ENCODE measurements at places on chromosomes 11 and 22. TPM values are rescaled to one million over a fixed set of nuclear protein-coding genes. Genes with fewer than 3 reads are reported as not detected.

GRCh38 chr22:29994943-29995342 is 85.3 kb upstream of the HORMAD2 start:
- H3K27ac ChIP-seq, result peak overlapping the region; percentile 42
- H3K36me3 ChIP-seq, result peaks cover 2% of the 10 kb centered on the region
- H3K4me3 ChIP-seq, result no peak overlapping the region
- H3K27me3 ChIP-seq, result no peaks in the 10 kb centered on the region

DNA sequence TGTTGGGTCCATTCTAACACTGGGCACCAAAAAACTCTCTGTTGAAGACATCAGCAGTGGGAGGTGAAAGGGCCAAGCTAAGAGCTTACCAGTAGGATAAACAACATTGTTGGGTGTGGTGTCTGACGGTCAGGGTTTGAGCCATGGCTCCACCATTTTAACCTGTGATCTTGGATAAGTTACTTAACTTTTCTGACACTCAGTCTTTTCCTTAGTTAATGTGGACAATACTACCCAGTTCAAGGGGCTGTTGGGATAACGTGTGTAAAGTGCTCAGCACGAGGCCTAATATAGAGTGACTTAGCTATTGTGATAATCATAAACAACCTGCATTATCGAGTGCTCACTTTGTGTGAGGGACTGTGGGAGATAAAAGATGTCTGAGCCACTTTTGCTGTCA is 6.1 kb downstream of the UCP3 start:
- no peak overlapping the region for H3K27ac ChIP-seq
- no peak for DNase-seq
- no peaks in the 10 kb centered on the region for H3K27me3 ChIP-seq

DNA sequence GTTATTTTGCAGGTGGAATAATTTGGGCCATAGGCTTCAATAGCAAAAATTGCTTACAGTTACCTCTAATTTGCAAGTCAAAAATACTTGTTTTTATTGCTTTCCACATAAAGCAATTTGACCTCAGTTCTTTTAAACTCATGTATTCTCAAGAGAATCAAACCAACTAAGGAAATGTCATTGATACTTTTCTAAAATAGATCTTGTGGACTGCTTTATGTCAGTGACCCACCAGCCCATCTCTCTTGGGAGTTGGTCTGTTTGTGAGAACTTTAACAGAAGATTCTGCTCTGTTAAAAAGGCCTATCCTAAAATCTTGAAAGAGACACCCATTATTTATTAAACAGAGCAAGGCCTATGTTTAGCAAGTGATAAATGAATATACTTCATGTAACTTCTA is 75.2 kb downstream of the DDIAS start:
- no peaks in the 10 kb centered on the region for H3K27me3 ChIP-seq
- no peak overlapping the region for H3K4me3 ChIP-seq
- DNase-seq, result no peak
- no peaks in the 10 kb centered on the region for H3K4me1 ChIP-seq
- no peak overlapping the region for H3K27ac ChIP-seq
- peaks cover under 1% of the 10 kb centered on the region for H3K36me3 ChIP-seq

Gene FREY1
- 8.2 TPM for total RNA-seq

DNA sequence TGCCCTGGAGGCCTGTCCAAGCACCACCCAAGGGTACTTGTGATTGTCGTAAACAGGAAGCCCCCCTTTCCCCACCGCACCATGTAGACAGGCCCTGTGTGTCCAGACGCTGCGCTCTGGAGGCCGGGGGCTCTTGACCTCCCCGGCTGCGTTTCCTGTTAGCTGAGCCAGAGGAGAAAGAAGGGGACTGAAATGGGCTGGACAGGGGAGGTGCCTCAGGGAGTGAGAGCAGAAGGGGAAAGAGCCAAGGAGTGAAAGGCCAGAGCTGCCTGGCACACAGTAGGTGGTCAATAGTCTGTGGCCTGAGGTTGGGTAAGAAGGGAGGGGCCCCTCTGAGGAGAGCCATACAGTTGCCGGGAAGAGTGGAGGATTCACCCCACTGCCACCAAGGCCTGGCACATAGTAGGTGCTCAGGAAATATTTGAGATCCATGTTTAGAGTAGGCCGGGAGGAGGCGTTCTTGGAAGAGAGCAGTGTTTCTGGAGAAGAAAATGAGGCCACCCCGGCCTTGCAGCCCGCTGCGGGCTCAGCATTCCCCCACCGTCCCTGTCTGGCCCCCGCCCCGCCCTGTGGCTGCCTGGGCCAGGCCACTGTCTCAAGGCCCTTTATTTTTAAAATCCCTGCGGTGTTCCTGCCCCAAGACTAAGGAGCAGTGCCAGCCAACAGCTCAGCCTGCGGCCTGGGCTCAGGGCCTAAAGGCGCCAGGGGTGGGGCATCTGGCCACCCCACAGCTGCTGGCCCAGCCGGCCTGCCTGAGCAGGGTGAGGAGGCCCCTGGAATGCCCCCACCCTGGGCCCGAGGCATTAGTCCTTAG is 13.6 kb upstream of the CDC42EP1 start:
- no peak overlapping the region for H3K4me3 ChIP-seq
- no peaks in the 10 kb centered on the region for H3K27me3 ChIP-seq
- peak overlapping the region; percentile 95 for H3K27ac ChIP-seq
- H3K4me1 ChIP-seq, result peaks cover 82% of the 10 kb centered on the region
- H3K36me3 ChIP-seq, result no peaks in the 10 kb centered on the region

- peak; percentile 20 for DNase-seq
- no peak overlapping the region for H3K4me3 ChIP-seq
- H3K4me1 ChIP-seq, result peaks cover 13% of the 10 kb centered on the region
- H3K27me3 ChIP-seq, result no peaks in the 10 kb centered on the region
- H3K27ac ChIP-seq, result no peak overlapping the region
Observed at GRCh38 chr11:133163463-133164419, 368.6 kb downstream of the OPCML start.

GRCh38 chr11:68988491-68988890 is 7.7 kb upstream of the MRGPRD start:
- H3K4me3 ChIP-seq, result no peak overlapping the region
- no peak for DNase-seq
- H3K27ac ChIP-seq, result no peak overlapping the region
